ENCODE measurements at places on chromosomes 11 and 22.

- DNase-seq: no peak
Measured at GRCh38 chr11:17258670-17259069, 17.9 kb upstream of the NUCB2 start.

GRCh38 chr22:39706376-39707140 is 136.0 kb downstream of the CACNA1I start:
- DNase-seq: no peak

DNA sequence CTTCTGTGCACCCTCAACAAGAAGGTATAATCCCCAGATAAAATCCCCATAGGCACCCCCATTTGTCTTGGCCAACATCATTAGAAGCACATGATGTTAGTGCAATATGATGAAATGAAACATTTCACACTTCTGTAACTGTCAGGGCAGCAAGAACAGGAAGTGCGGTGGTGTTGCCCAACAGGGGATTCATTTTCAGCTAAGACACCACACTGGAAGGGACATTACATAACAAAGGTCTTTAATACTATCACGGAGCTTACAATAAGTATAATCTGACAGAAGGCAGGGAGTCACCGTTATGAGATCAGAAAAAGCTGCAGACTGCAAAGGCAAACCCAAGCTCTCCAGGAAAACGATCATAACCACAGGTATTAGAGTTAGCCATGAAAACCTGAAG is 2.0 kb downstream of the OR52W1 start:
- DNase-seq: no peak

GRCh38 chr11:62665599-62666258 is 617 bp downstream of the CSKMT start:
- peak; percentile 72 for DNase-seq

DNA sequence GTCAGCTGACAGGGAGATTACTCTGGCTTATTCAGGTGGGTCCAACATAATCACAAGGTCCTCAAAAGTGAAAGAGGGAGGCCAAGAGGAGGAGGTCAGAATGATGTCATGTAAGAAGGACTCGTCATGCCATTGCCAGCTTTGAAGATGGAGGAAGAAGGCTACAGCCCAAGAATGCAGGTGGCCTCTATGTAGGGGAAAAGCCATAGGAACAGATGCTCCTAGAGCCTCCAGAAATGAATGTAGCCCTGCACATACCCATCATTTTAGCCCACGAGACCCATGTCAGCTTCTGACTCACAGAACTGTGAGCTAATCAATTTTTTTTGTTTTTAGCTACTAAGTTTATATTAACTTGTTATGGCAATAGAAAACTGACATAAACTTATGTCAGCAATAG is 171.1 kb downstream of the DBX1 start:
- DNase-seq: no peak

DNA sequence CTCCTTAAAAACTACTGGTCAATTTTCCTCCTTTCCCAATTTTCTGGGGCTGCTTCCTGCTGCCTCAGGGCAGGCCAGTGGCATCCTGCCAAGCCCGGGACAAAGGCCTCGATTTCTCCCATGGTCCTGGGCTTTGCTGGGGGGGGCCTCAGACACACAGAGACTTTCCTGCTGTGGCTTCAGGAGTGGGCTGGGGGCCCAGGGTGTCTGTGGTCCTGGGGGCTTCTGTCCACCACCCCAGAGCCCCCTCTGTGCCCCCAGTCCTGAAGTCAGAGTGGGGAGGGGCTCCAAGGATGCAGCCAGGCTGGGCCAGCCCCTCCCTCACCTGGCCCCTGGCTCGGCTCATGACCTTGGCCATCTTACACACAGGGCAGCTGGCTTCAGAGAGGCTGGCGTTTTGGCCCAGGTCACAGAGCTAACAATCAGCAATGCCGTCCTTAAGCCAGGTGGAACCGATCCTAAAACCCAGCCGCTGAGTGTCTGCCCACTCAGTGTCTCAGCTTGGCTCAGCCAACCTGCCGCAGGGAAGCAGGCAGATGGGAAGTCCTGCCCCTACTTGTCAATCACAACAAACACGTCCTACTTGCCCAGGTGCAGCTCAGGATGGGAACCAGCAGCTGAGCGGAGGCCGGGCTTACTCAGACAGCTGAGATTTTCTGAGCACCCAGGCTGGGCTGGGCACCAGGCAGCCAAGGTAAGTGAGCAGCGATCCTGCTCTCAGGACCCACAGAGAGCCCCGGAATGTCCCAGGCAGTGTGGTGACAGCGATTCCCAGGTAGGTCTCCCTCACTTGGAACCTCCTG is 34.6 kb downstream of the OSBPL5 start:
- DNase-seq: no peak

DNA sequence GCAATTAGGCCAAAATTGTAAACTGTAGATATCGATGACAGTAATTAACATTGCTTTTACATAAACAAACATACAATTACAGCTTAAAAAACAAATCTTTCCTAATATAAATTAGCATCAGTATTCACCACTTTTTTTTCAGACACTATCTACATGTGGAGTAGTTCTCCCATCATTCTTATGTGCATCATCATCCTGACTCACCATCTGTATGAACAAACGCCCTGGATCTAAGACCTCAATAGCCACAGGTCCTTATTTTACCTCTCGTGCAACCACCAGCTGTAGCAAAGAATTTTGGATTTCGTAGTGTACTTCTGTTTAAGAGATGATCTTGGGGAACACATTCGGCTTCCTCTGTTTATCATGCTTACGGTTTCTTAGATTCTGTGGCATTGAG is 551.9 kb upstream of the KIRREL3 start:
- no peak for DNase-seq

- no peak for DNase-seq
Measured at GRCh38 chr11:108909921-108910320, 245.1 kb downstream of the DDX10 start.

Data from stimulated activated CD4-positive, alpha-beta T cell treated with anti-CD3 and anti-CD28 coated beads, Interleukin-15, amount 100 ng/mL, for 24 hours (primary cell).